ENCODE measurements at places on chromosomes 7 and 10. TPM values are rescaled to one million over a fixed set of nuclear protein-coding genes. Genes with fewer than 3 reads are reported as not detected.

DNA sequence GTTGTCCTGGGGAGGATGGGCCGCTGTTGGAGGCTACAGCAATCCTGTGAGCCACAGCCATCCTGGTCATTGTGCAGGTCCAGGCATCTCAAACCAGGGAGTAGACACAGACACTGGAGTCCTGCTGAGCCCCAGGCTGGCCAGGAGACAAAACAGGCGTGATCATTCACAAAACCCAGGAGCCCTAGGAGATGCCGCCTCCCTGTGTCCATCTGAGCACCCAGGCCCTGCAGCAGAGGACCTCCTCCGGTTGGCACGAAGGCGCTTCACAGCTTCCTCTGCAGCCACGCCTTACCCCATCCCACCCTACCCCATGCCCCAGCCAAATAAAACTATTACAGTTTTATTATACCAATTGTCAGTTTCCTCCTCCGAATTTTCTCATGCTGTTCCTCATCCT, 183.6 kb downstream of the PLXNA4 start:
- no peak for DNase-seq

- DNase-seq = no peak
Measured at GRCh38 chr7:16634271-16634738, 11.2 kb downstream of the ANKMY2 start.

DNA sequence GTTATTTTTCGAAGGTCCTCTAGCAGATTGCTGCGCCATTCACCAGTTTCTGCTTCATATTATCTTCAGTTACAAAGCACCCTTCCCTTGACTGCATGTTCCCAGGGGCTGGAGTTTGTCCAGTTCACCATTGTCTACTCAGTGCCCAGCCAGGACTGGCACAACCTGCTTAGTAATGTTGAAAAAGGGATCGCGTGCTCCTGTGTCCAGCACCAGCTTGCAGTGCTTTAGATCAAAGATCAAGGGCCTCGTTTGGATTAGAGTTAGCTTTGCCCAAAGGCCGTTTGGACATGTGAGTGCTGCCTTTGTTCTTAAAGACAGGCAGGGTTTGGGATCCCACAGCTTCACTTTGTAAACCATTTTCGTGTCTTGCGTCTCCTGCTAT, 867 bp downstream of the ATP6V0E2 start:
- DNase-seq = no peak

DNA sequence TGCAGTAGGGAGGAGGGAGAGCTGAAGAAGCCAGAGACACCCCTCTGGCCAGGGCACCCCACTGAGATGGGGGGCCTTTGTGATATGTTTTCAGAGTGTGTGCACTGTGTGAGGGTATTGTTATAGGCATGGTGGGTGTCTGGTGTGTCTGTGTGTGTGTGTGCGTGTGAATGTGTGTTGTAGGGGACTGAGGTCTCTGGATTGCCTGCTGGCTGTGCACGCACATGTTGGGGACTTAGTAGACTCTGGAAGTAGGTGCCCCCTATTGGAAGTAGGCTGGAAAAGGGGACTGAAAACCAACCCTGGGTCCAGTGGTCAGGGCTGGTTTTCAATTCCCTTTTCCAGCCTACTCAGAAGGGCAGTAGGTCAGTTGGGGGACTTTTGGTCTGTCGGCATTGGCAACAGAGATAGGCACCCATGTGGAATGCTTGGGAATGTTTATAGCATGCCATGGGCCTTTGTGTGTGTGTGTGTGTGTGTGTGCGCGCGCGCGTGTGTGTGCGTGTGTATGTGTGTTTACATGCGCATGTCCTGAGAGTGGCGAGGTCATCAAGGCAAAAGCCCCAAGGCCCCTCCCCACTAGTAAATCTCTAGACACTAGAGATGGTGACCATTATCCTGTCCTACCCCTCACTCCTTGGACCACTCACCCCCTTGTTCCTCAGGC, 78.8 kb downstream of the HIF1AN start:
- DNase-seq = no peak

Gene PITX3
- 0.30 TPM for polyA plus RNA-seq

Gene ZNF467
- polyA plus RNA-seq = 26.9 TPM

Gene MGAM2
- polyA plus RNA-seq = 0.17 TPM

Gene FERD3L
- polyA plus RNA-seq = not detected

Gene DNAJC1
- polyA plus RNA-seq = 33.3 TPM

Data from left lung (tissue), 14 donors.